ENCODE measurements at places on chromosomes 11 and 22. TPM values are rescaled to one million over a fixed set of nuclear protein-coding genes. Genes with fewer than 3 reads are reported as not detected.

The ACTN3 gene
- total RNA-seq, result 0.06 TPM

The SLC22A6 gene
- not detected for total RNA-seq

The SYT9 gene
- total RNA-seq, result 0.18 TPM

The C2CD2L gene
- 5.9 TPM for total RNA-seq

The ZBTB16 gene
- total RNA-seq, result 1.2 TPM

The FBXO3 gene
- 34.5 TPM for total RNA-seq

The RFPL3 gene
- total RNA-seq, result not detected

The OR51I1 gene
- total RNA-seq, result not detected

The MOGAT2 gene
- not detected for total RNA-seq

The MS4A15 gene
- total RNA-seq, result not detected

The EIF4ENIF1 gene
- total RNA-seq, result 16.7 TPM

The MYO18B gene
- total RNA-seq, result 0.05 TPM

The XBP1 gene
- total RNA-seq, result 58.9 TPM

The CDC42EP2 gene
- 16.3 TPM for total RNA-seq

The MS4A2 gene
- not detected for total RNA-seq

The KCNJ5 gene
- not detected for total RNA-seq

The LRRN4CL gene
- 0.12 TPM for total RNA-seq

The C11orf87 gene
- 0.05 TPM for total RNA-seq

The PRODH gene
- 1.3 TPM for total RNA-seq

The RIMBP3B gene
- 0.30 TPM for total RNA-seq

The CCDC15 gene
- 0.59 TPM for total RNA-seq

The P2RY6 gene
- total RNA-seq, result 6.2 TPM

The BRSK2 gene
- 6.0 TPM for total RNA-seq

The C11orf16 gene
- not detected for total RNA-seq

The LRP4 gene
- total RNA-seq, result 7.1 TPM

The TNKS1BP1 gene
- total RNA-seq, result 87.9 TPM

The OR5T3 gene
- total RNA-seq, result not detected

The CEP126 gene
- 3.4 TPM for total RNA-seq

The SELENOM gene
- 75.0 TPM for total RNA-seq

The SAMM50 gene
- 44.8 TPM for total RNA-seq

The CASP1 gene
- total RNA-seq, result 0.47 TPM

The OMP gene
- total RNA-seq, result not detected

The CAVIN3 gene
- 24.0 TPM for total RNA-seq

The C1QTNF4 gene
- total RNA-seq, result 0.21 TPM
